Activated CD4-positive, alpha-beta memory T cell treated with anti-CD3 and anti-CD28 coated beads, Interleukin-2, amount 10 ng/mL, durations not matched to agents 7 days and 5 days (primary cell): ENCODE measurements at places on chromosomes 1 and 21.
A peak's percentile ranks its signal among the peaks of the same experiment; 100 is the strongest.

GRCh38 chr1:176696109-176696508, 233.1 kb downstream of the PAPPA2 start:
- no peak for DNase-seq

- no peak for DNase-seq
Observed at GRCh38 chr1:117047271-117047670, 12.9 kb upstream of the TTF2 start.

DNA sequence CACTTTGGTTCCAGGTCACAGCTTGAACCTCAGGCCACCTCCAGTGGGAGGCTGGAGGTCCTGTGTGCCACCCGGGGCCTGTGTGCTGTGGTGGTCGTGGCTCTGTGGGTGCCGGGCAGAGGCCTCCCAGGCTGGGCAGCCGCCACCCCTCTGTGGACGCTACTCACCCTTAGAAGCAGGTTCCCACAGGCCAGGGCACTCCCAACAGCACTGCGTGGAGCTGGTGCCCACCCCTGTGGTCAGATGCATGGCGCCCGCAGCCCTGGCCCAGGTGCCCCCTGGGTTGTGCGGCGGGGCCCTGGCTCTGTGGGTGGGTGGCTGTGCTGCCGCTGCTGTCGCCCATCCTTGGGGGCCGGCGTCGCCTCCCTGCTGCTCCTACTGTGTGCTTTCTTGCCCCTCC, 39.7 kb downstream of the SKI start:
- DNase-seq = no peak

DNA sequence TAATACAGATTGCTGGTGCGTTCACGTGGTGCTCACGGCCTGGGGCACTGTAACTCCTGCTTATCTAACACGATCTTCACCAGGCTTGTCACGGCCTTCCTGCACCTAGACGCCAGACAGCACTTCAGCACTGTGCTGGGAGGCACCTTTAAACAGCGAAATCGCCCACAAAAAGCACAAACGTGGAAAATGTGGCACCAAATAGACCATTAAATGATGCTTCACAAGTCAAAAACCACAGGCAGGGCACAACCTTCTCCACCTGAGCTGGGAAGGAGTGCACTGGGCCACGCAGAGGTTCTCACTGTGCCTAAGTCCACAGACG, 20.0 kb downstream of the IBA57 start:
- peak; percentile 64 for DNase-seq

GRCh38 chr1:94383966-94384408, 34.2 kb upstream of the ABCD3 start:
- no peak for DNase-seq
